ENCODE measurements at places on chromosomes 2 and 18.

- DNase-seq: no peak
Observed at GRCh38 chr2:149901231-149901859, 313.8 kb upstream of the MMADHC start.

GRCh38 chr2:73162856-73163391 is 39.5 kb upstream of the NOTO start:
- DNase-seq: no peak

- DNase-seq: no peak
Observed at GRCh38 chr2:31228717-31229116, 5.2 kb upstream of the EHD3 start.

DNA sequence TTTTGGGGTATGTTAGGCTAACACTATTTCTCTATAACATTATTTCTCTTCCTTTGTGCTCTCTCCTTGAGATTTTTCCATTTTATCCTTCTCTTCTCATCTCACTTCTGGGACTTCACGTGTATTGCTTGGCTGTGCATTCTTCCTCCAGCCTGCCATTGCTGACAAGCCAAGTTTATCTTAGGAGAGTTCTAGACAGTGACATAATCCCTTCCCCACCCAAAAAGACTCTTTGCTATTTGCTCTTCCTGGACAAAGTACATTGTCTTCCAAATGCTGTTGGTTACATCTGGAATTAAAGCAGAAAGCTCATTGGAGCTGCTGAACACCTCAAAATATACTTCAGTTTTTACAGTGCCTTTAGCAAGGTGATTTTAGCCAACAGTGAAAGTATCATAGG is 8.9 kb downstream of the TSPYL6 start:
- DNase-seq: no peak

GRCh38 chr18:26479681-26480079 is 68.7 kb downstream of the KCTD1 start:
- DNase-seq: no peak

DNA sequence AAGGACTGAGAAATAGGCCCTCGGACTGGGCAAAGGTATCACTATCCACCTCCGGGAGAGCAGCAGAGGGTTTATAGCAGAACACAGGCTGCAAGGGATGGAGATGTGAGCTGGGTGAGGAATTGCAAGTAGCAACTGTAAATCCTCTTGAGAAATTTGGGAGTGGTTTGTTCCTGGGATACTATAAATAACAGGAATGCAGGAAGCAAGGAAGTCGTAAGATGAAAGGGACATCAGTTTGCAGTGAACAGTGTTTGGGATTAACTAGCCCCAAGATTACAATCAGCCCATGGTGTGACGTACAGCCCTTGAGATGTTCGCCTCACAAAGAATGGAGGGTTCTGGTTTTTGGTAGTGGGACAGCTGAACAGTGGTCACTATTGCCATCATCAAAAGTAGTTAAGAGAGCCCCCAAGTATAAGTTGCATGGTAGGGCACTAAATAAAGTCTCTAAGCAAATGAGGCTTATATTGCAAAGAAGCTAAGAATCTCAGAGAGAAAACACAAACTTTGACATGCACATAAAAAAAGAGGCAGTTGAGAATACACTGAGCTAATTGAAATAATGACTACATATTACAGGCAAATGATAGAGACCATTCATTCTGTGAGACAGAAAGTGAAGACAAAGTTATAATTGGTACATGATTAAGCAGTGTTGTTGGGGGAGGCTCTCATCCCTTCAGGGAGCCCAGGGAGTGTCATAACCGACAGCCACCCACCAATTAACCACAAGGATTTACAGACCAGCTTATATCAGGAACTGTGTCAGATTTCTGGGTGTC is 362.5 kb upstream of the ACVR2A start:
- no peak for DNase-seq

DNA sequence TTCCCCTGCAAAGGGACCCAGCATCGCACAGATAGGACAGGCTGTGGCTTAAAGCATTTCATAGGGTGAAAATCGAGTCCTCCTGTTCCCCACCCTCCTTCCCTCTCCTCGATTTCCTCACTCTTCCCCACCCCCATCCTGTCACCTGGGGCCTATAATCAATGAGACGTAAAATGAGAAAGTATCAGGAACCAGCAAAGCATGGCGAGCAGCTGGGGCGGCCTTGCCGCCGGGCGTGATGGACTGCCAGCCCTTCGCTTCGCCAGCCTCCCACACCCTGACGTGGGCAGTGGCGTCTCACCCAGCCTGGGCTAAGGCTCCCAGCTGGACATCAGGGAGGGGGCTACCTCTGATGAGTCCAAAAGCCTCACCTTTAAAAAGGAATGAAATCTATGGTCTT is 11.1 kb downstream of the SLC30A3 start:
- no peak for DNase-seq

- no peak for DNase-seq
Observed at GRCh38 chr18:49250816-49251388, 209.5 kb downstream of the DYM start.

DNA sequence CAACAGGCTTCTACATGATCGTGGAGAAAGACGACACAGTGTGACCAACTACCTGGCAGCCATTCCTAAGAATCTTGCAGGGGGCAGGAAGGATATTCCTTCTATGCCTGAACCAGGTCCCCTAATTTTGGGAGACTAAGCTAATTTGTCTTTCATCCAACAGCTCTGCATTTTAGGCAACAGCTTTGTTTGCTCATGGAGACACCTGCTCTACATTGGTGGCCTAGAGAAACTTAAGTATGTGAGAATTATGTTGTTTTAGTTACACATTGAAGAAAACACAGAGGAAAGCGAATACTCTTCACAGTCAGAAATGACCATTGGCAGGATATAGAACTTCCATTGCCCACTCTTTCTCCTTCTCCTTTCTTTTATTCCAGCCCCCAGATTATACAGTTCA is 75.2 kb downstream of the ASXL3 start:
- no peak for DNase-seq

DNA sequence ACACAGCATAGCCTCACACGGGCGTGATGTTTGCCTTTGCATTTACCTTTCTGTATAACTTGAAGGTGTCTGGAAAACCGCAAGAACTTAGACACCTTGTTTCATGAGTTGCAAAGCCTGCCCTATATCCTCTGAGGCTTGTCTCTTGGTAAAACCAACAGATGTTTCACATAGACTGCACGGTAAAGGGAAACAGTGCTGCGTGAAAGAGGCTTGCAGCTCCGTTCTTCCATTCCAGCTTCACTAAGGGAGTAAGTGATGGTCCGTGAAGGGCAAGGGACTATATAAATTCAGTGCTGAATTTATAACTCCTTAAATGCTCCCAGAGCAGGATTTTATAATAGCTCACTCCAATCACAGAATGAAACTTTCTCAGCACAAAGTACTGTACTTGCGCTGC is 360.5 kb downstream of the SOX11 start:
- DNase-seq: no peak

- DNase-seq: no peak
Observed at GRCh38 chr2:16494836-16495508, 170.7 kb downstream of the CYRIA start.

DNA sequence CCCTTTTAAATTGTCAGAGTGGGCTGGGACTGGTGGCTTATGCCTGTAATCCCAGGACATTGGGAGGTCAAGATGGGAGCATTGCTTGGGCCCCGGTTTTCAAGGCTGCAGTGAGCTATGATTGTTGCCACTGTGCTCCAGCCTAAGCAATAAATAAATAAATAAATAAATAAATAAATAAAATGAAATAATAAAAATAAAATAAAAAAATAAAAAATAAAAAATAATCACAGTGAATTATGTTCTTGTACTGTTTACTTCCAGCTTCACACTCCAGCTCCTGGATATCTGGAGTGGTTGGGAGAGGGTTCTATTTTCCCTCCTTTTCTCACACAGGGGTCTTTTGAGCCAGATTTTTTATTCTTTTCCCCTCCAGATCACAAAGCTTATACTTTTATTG is 26.2 kb upstream of the PNPT1 start:
- no peak for DNase-seq

GRCh38 chr2:53826587-53827397 is 33.0 kb downstream of the GPR75 start:
- DNase-seq: no peak

GRCh38 chr2:140508756-140509155 is 1622.1 kb downstream of the LRP1B start:
- DNase-seq: no peak

DNA sequence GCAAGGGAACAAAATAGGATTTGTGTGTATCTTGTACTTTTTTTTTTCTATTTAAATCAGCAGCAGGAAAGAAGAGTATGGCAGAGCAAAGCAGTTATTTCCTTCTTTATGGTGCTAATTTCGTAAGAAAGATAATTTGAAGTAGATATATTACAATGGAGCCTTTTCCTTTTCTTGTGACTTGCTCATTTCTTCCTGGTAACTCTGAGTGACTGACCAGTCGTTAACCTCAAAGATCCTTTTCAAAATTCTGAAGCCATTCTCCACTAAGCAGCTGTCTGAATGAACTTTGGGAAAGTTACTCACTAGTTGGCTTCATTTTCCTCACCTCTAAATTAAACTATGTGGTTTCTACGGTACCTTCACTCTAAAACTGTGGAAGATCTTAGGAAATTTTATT is 24.6 kb downstream of the AFTPH start:
- no peak for DNase-seq

- no peak for DNase-seq
Observed at GRCh38 chr2:36912695-36913094, 53.6 kb downstream of the STRN start.

DNA sequence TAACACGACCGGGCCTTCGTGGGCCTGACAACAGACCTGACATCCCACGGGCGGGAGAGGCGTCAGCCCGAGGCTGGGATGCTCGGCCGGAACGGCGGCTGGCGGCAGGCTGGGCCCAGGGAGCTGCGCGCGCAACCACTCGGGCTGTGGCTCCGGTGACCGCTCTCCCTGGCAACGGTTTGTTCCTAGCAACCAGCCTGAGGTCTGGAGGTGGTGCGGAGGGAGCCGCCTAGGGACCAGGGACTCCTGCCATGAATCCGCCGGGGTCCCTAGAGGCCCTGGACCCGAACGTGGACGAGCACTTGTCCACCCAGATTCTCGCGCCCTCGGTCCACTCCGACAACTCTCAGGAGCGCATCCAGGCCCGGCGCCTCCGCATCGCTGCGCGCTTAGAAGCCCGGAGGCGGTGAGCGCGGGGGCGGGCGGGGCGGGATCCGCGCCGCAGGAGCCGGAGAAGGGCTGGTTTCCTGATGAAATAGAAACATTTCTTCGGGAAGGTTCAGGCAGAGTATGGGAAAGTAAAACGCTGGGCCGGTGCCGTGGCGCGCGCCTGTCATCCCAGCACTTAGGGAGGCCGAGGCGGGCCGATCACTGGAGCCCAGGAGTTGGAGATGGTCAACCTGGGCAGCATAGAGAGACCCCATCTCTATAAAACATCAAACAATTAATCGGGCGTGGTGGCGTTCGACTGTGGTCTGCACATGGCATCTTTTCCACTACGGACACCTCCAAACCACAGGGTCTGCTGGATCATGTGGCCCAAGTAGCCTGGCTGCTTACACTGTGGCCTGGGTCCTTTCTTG is at the start of gene DRC1:
TSS of gene DRC1 (plus strand) at position 182 of the 803 bp plus-strand sequence. CDS start at position 252, 70 bp downstream.
- peak; percentile 60 for DNase-seq

DNA sequence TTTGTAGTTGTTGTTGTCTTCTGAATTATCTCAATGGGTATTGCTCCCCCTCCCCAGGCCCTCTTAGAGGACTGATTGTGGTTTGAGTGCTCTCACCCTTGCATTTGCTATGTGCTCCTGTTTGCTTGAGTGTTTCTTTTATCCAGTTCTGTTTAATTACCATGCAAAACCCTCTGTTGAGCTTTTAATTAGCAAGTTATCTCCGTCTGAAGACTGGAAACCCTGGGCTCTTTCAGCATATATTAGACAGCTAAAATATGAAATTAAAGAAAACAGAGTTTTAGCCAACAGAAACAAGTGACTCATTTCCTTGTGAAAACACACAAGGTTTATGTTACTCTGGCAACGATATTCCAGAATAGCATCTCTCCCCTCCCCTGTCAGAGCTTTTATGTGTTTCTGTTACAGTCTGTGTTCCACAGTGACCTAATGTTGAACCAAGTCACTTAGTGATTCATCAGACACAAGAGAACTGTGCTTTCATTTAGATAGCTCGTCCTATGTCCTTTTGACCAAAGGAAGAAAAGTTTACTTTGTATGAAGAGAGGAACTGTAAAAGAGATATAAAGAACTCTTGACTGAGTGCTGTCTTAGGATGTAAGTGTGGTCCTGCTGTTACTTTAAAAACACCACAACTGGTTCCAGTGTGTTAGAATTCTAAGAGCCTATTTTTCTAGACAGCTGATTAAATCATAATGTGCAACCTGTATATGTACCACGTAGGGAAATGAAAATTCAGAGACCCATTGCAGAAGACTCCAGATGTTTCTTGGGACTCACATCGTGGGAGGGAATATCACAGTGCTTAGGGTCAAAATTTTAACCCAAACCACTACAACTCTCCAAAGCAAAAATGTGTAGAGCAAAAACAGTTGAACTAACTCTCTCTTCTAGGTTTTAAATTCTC is 172.8 kb upstream of the RBMS1 start:
- DNase-seq: no peak

- DNase-seq: no peak
Observed at GRCh38 chr2:195646424-195646823, 10.6 kb upstream of the SLC39A10 start.

DNA sequence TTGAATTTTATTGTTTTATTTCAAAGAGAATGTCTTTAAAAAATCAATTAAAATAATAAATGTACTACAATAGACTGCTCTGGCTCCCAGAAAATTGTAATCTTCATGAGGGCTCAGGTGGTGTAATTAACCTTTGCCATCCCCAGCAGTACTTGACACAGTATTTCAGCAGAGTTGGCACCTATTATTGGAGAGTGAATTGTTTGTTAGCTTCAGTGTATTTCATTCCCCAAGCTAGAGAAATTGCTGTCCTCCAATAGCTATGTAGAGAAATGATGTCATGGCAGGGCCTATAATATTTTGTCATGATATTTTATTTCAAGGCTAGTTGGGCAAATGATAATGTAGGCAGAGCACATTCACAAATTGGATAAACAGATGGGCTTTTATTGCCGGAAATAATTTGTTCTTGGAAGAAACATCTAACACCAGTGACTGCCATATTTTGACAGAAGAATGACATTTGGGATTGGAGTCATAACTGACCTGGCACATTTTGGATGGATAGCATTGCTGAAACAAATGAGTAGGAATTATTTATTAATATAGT is 712.0 kb upstream of the NXPH2 start:
- DNase-seq: no peak

GRCh38 chr2:102765061-102765460 is 3.2 kb downstream of the TMEM182 start:
- DNase-seq: no peak

DNA sequence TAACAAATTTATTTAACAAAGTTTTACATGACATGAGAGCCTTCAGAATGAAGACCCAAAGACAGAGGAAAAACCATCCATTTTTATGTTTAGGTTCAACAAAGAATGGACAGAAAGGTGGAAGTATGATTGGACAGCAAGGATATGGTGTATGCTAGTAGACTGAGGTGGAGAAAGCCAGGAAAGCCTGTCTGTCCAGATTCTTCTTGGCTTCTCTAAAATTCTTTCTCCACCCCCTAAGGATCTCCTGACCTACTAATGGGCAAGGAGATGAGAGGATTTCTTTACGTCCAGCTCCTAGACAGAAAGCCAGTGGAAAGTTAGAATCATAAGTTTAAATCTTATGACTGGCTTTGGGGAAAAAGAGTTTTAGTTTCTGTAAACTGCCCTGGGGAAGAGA is 3.0 kb downstream of the ATIC start:
- DNase-seq: no peak

GRCh38 chr2:133365117-133365516 is 203.1 kb downstream of the NCKAP5 start:
- no peak for DNase-seq

GRCh38 chr2:40751981-40752380 is 300.1 kb upstream of the SLC8A1 start:
- no peak for DNase-seq

- DNase-seq: no peak
Observed at GRCh38 chr2:65297544-65297943, 69.9 kb downstream of the ACTR2 start.

Measured in anterior cingulate cortex (tissue), 58 donors.